CD4-positive, alpha-beta T cell treated with Interleukin-15 for 1 hour (primary cell): ENCODE measurements at places on chromosomes 3 and 15.

DNA sequence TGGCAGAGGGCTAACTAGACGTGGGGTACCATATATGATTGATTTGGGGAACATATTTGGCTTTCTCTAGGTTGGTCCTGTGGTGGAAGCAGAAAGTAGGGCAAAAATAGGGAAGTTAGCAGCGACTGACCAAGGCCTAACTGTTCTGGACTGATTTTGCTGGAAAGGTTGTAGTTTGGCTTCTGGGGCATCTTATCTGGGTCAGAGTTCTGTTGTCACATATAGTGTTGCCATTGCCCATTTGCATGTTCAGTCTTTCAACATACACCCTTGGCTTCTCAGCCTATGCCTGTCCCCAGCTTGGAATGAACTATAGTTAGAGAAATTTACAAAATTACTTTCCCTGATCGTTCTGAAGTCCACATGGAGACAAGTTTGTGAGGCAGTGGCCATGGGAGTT, 426.5 kb downstream of the TBC1D5 start:
- no peak for DNase-seq

DNA sequence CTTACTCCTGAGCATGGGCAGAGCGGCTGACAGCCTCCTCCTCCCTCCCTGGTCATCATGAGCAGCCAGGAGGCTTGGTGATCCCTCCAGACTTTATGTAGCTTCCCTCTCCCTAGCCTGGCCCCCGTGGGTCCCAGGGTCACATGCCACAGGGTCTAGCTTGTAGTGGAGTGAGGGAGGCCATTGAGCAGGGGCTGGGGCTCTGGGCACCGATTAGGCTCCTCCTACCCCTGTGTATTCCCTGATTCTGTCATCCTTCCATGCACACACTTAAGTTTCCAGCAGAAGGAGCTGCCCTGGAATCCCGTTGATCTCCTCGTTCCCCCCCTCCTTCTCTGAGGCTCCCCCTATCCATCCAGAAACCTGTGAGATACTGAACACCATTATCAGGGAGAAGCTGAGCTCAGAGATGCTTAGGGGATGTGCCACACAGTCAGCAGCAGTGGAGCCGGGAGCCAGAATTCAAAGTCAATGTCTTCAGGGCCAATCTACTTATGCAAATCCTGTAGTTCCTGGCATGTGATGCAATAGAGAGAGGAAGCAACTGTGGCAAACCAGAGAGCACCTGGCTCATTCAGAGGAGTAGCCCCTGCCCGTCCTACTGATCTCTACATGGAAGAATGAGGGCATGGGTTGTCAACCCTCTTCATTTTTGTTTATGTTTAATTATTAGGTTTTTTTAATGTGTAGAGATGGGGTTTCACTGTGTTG, 17.2 kb downstream of the CCDC33 start:
- DNase-seq: no peak

GRCh38 chr3:85567071-85567676, 608.4 kb downstream of the CADM2 start:
- DNase-seq: no peak

- DNase-seq: no peak
Observed at GRCh38 chr3:139716908-139717485, 39.2 kb upstream of the NMNAT3 start.

DNA sequence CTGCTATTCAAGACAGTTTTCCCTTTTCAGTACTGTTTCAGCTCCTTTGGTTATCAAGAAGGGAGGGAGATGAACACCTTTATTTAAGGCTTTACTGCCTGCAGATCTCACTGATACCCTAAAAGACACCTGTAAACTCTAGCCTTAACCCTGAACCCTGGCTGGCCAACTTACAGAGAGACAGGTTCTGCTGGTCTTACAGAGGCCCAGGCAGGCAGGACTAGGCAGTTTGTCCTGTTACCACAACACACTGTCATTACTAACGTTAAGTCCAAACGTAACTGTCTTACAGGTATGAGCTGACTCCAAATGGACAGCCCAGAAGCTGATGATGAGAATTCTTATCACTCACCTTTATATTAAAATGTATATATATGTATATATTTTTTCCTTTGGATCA, 42.1 kb downstream of the ESYT3 start:
- DNase-seq: no peak

DNA sequence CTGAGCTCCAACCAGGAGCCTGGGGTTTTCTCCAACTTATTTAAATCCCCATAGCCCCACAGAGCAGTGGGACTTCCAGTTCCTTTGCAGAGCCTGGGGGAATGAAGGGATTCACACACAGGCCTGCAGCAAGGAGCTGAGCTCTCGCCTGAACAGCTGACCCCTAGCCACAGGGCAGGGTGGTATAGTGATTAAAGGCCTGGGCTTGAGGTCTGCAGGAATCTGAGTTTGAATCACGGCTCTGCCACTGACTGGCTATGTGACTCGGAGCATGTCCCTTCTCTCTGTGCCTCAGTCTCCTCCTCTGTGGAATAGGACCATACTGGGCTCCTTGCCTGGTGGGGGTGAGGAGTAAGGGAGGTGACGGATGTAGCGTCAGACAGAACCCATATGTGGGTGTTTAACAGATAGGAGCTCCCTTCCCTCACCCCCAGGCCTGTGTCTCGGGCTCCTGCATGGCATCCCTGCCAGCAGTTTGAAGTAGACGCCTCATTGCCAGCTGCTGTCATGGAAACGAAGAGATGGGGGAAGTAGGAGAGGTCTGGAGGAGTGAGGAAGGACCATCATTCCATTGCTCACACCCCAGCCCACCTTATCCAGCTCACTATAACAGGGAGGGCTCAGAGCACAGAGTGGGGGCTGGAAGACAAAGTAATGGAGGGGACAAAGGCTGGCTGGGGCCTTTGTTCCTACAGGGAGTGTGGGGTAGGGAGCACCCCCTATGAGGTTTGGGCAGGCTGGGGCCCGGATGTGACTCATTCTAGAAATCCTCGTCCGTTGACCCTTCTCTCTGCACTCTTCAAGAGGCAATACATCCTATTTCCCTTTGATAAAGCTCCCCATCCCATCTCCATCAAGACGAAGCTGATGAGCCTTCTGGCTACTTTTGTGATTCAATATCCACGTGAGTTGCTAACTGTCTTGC, 14.8 kb downstream of the HRH1 start:
- no peak for DNase-seq

DNA sequence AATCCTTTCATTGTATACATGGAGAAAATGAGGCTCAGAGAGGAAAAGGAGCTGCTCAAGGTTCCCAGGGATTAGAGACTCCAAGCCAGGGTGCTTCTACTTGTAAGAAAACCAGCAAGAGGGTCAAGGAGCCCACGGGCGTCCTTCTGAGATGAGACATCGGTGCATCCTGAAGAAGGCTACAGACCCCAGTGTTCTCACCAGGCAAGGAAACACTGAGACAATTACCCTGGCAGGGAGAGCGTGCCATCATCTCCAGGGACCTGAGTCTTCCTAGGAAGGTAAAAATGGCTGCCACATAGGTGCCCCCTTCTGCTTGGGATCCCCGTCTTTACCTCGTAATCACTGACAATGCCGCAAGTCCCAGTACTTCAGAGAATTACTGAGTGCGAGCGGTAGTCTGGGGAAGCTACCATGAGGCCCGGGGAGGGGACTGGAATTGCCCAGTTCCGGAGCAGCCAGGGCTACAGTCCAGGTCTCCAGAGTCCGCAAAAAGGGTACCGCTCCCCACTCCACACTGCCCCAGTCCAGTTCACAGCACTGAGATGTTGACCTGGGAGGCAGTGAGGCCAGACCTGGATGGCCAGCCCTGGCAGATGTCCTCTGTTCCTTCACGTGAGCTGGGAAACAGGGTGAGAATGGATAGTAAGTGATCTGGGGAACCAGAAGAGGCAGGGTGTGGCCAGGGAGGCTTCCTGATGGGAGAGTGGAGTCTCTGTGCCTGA, 164.7 kb upstream of the SMAD3 start:
- peak; percentile 5 for DNase-seq

DNA sequence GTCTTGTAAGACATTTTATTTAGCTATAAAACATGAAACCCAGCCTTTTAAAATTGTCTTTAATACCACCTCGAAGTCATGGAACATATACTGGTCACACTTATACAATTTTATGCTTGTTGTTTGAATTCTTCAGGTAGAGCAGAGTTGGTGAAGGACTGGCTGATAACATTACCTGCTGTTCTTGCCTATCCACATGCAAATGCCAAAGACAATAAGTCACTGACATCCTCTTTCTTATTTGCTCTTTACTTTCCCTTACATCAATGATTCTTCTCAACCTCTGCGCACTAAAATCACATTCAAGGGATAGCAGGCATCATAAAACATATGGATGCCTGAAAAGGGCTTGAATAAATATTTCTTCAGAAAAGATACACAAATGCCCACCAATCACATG, 392.5 kb upstream of the ATP11B start:
- no peak for DNase-seq

- no peak for DNase-seq
Observed at GRCh38 chr3:172915911-172916514, 165.5 kb downstream of the ECT2 start.

- DNase-seq: no peak
Observed at GRCh38 chr15:34699968-34700640, 54.7 kb downstream of the GJD2 start.

- DNase-seq: no peak
Observed at GRCh38 chr15:85905751-85906450, 111.2 kb upstream of the KLHL25 start.

- DNase-seq: no peak
Observed at GRCh38 chr3:63413523-63413922, 135.4 kb downstream of the SYNPR start.

- no peak for DNase-seq
Observed at GRCh38 chr3:158057666-158058065, 48.6 kb downstream of the SHOX2 start.

GRCh38 chr3:9730657-9731205, 804 bp upstream of the BRPF1 start:
- DNase-seq: no peak

DNA sequence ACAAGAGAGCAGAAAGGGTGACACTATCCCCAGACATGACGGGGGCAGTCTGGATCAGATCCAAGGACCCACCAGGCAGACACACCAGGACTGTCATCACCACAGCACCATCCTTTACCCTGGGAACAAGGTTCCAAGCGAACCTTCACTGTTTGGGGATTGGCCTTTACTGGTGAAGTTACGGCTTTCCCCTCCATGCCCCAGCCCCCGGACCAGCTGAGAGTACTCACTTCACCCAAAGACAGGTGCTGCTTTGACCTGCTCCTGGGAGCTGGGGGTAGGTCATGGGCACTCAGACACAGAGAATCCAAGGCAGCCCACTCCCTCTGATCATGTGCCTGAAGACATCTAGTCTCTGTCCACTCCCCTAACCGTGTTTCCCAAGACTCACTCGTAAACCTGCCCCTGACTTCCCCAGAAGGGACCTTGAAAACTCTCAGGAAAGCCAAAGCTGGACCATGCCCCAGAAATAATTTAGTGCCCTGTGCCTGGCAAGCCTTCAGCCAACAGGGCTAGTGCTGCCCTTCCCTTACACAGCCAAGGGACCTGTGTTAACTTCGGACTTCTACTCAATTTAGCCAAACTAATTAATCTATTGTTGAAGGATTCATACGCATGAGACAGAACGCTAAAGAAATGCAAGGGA, 2.8 kb downstream of the RRP9 start:
- DNase-seq: no peak

GRCh38 chr3:45914362-45915058, 28.2 kb downstream of the CCR9 start:
- no peak for DNase-seq

DNA sequence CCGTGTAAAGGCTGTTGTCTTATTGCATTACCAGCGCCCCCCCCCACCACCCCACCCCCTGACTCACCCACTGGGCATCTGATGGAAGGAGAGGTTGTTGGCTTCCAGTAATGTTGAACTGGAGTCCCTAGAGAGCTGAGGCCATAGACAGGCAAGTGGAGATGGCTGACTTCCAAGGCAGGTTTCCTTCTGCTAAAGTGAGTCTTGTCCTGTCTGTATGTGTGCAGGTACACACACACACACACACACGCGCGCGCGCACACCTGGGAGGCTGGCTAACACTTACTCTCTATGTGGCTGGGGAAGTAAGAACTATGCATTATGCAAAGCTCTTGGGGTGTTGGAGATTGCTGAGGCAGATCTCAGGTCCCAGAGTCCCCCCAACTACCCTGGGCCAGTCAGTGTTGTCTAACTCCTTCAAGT, 1.6 kb upstream of the KY start:
- DNase-seq: no peak

- no peak for DNase-seq
Observed at GRCh38 chr3:75192146-75192616, 471.9 kb upstream of the FRG2C start.

DNA sequence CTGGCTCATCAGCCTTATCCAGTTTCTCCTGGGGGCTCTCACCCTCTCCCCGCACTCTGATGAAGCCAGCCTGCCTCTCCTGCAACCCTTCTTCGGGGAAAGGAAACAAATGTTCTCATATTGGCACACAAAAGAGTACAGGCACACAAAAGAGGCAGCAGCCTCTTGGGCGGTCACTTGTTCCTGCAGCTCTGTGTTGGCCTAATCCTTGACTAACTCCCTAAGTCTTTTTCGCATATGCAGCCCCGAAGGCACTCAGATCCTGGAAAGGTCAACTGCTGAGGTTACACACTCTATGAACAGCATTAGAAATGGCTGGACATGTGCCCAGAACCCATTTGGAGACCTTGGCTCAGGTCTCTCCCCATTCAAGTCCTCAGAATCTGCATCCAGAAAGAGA, 7.4 kb upstream of the CAMP start:
- DNase-seq: no peak

- DNase-seq: peak; percentile 68
Observed at GRCh38 chr15:74782259-74783071, 585 bp downstream of the CSK start.

DNA sequence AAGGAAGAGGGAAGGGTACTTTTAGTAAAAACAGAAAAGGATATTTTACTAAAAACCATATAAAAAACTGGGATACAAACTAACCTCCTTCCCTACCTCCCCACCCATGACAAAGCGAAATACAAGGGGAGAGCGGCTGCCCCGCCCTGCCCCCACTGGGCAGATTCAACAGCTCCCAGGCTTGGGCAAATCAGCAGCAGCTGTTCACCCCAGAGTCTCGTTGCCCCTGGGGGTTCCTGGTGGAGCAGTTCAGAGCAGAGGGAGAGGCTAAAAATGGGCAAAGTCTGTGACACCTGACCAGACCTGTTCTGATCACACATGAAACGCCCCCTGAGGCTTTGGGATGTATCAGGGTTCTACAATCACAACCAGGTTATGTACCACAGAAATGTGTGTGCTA, 2.5 kb upstream of the ETFA start:
- DNase-seq: no peak

GRCh38 chr3:141122455-141123030, 71.4 kb downstream of the SPSB4 start:
- no peak for DNase-seq

- DNase-seq: no peak
Observed at GRCh38 chr3:196127308-196128040, 45.6 kb upstream of the TFRC start.

DNA sequence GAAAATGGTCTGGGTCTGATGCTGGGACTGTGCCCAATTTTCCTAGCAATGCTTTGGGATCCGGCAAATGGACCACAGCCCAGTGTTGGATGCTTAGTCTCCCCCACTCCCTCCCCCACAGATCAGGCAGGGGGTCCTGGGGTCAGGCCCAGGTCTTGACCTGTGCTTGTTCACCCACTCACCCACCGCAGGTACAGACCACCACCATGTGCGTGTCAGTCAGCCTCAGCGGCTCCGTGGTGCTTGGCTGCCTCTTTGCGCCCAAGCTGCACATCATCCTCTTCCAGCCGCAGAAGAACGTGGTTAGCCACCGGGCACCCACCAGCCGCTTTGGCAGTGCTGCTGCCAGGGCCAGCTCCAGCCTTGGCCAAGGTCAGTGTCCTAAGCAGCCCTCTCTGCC, 10.6 kb downstream of the GRM2 start:
- DNase-seq: no peak
